T-cell (primary cell): ENCODE measurements at places on chromosomes 13 and 19.

GRCh38 chr13:30730526-30730925 lies 4.8 kb upstream of the ALOX5AP start:
- no peak for DNase-seq

DNA sequence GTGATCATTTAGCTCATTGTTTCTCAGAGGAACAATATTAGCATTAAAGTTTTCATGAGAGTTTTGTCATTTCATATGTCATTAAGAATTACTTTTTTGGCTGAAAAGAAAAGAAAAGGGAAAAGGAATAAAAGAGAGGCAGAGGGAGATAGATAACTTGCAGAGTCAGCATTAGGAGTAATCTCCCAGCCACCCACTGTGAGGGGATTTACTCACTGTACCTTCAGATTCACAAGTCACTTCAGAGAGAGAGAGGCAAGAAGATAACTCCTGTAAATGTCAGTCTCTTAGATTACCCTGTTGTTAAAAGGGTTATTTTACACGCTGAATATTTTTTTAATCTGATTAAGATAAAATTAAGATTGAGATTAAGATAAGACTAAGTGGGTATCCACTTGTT lies 125.2 kb downstream of the POU4F1 start:
- DNase-seq = no peak

- DNase-seq = peak; percentile 83
Observed at GRCh38 chr19:12983542-12984142, 11.6 kb upstream of the NFIX start.

DNA sequence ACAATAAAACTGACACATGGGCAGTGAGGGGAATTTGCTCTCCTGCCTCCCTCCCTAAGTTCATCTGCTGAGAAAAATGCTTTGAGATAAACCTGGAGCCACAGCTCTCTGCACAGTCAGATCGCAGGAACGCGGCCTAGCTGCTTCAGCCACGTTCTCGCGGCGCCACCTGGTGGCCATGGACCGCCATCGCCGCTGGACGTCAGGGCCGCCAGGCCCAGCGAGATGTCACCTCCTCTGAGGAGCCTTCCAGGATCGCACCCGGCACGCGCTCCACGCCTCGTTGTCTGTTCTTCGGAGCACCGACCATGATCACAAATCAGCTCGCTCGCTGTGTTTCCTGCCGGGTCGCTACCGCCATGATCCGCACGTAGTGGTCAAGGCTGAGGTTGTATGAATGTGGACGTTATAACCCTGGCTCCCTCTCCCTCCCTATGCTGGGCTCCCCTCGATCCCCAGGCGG lies 20.6 kb upstream of the USP29 start:
- DNase-seq = peak; percentile 6

DNA sequence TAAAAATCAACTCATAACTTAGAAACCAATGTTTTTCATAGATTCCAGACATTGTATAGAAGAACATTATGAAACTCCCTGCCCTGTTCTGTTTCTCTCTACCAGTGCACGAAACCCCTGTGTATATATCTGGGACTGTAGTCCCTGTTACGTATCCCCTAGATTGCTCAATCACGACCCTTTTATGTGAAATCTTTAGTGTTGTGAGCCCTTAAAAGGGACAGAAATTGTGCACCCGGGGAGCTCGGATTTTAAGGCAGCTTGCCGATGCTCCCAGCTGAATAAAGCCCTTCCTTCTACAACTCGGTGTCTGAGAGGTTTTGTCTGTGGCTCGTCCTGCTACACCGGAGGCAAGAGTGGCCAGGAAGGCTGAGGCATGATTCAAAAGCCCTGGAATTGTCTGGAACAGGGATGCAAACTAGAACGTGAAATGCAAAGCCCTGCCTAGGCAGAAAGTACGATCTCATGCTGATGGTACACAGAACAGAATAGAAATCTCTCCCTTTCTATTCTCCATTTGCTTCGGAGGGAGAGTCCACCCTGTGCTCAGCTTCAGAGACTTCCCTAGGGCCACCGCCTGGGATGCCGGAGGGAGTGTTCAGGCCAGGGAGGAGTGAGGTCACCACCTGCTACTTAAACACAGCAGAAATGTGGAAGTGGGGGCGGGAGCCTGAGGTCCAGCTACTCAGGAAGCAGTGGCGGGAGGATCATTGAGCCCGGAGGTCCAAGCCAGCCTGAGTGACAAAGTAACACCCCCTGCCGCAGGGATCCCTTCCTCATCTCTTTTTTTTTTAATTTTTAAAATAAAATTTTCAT lies 758 bp upstream of the ZNF888 start:
- DNase-seq = no peak

DNA sequence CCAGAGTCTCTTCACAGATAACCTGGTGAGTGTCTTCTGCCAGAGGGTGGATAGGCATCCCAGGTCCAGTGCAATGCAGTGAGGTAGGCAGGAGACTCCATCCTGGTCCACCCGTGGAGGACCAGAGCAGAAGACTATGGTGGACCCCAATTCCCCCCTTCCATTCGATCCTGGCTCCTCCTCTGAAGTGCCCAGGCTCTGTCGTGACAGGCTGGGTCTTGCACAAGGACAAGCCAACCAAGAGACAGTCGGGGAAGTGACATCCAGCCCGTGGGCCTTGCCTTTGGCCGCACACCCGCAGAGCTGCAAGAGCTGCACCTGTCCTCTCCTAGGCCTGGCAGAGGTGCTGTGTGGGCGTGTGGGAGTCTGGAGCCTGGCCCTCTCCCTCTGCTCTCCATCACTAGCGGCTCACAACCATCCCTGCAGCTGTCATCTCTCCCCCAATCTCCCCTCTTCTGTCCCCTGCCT lies 3.1 kb downstream of the ZNF784 start:
- no peak for DNase-seq

- no peak for DNase-seq
Observed at GRCh38 chr19:756236-756635, 5.3 kb downstream of the MISP start.

DNA sequence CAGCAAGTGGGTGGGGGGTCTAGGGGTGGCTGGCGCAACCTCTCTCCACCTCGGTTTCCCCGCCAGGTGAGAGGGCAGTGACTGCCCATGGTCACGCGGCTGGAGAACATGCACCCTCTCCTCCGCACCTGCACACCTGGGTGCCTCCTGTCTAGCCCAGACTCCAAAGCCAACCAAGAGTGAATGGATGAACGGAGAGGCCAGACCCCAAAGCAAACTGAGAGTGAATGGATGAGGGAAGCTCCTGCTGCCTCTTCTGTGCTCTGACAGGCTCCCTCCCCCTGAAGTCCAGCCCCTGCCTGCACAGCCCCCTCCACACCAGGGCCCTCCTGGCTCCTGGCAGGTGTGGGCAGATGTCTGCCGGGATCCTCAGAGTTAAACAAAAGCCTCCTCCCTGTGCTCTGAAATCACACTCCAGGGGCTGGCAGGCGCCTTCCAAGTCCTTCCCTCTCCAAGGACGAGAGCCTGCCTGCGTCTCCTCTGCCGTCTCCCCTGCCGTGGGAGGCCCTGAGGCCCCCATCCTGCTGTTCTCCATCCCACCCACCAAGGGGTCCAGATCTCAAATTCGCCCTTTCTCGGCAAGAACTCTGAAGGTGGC lies 2.2 kb downstream of the SBNO2 start:
- DNase-seq = no peak
